Stimulated activated CD8-positive, alpha-beta memory T cell treated with anti-CD3 and anti-CD28 coated beads, Interleukin-2, amount 100 ng/mL, for 48 hours (primary cell): ENCODE measurements at places on chromosomes 2 and 18.

- DNase-seq, result no peak
Observed at GRCh38 chr18:62523255-62523588, 397 bp downstream of the ZCCHC2 start.

GRCh38 chr18:26473672-26474071, 74.7 kb downstream of the KCTD1 start:
- DNase-seq, result no peak

DNA sequence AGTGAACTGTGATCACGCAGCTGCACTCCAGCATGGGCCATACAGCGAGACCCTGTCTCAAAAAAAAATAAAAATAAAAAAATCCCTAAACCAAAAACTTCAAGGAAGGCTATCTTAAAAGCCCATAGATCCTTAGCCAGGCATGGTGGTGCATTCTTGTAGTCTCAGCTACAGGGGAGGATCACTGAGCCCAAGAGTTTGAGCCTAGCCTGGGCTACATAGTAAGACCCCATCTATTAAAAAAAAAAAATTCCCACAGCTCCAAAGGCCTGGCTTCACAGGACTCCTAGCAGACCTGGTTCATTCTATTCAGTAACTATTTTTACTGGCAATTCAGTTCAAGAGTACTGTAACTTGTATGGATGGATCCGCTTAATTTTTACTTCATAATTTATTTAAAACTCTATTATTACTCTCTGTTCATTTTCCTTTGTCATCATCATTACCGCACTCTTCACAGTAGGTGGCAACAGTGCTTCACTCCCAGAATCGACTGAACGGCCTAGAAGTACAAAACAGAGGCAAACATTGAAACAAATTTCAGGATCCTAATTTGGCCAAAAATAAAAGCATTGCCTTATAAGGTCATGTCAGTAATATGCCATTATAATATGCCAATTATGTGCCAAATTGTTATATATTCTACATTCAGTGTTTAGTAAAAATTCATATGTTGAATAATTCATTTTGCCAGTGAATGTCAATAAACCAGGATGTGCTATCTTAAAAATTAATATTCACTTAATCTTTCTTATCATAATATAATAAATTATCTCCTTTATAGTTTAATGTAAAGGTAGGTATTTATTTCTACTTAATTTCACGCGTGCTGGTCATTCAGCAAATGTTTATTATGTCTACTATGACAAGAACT, 14.3 kb upstream of the STAM2 start:
- no peak for DNase-seq

- DNase-seq, result no peak
Observed at GRCh38 chr2:112891385-112891831, 19.6 kb upstream of the IL37 start.

- DNase-seq, result no peak
Observed at GRCh38 chr2:25586726-25587144, 86.6 kb downstream of the DTNB start.

GRCh38 chr2:168758970-168759820, 43.2 kb upstream of the NOSTRIN start:
- DNase-seq, result no peak

- no peak for DNase-seq
Observed at GRCh38 chr18:25423267-25423666, 71.3 kb upstream of the ZNF521 start.

- peak; percentile 75 for DNase-seq
Observed at GRCh38 chr2:217988014-217988839, 14.6 kb downstream of the TNS1 start.

DNA sequence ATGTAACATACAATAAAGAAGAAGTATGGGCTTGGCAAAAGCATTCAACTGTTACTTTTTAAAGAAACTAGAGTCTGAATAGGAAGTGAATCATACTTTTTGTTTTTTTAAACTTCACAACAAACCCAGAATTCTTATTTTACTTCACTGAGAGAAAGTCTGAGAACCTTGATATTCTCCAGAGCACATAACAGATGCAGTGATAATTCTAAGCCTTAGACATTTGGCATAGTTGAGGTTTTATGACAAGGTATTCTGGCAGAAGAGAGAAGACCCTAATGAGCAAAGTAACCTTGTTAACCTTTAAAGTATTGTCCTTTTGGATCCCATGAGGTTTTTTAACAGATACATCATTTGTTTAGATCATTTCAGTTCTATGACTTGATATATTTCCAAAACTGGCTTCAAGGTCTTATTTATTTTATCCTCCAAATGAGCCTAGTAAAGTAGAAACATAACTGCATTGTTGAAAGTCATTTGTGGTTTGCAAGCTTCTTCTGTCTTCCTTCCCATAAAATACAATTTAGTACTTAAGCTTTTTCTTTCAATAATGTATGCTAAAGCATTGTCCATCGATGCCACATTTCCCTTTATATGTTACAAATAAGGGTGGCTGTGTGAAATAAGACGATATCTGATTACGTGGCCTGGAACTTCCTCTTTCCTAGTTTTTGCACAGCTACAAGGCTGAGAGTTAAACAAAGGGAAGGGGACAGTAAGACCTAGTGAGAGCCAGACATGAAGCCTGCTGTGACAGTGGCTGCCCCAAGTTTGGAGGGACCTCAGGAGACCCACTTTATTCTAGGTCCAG, 86.1 kb upstream of the ITPRID2 start:
- DNase-seq, result no peak
